Stimulated activated naive CD8-positive, alpha-beta T cell treated with anti-CD3 and anti-CD28 coated beads, Interleukin-15, amount 100 ng/mL, for 72 hours (primary cell): ENCODE measurements at places on chromosomes 7 and 10.

DNA sequence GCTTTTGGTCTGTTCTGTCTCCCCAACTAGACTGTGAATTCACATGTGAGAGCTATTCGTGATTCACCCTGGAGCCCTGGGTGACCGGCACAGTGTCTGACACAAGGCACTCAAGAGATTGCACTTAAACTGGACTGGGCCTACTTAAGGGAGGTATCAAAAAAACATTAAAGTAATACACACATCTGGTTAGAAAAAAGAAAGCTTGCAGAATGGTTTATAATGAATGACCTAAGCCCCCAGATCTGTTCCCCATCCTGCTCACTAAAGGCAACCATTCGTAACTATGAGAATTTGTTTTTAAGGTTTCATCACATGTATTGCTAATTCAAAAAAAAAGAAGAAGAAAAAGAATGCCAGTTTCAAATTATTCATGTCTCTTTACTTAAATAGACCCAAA is 74.5 kb downstream of the DGKI start:
- no peak for DNase-seq

DNA sequence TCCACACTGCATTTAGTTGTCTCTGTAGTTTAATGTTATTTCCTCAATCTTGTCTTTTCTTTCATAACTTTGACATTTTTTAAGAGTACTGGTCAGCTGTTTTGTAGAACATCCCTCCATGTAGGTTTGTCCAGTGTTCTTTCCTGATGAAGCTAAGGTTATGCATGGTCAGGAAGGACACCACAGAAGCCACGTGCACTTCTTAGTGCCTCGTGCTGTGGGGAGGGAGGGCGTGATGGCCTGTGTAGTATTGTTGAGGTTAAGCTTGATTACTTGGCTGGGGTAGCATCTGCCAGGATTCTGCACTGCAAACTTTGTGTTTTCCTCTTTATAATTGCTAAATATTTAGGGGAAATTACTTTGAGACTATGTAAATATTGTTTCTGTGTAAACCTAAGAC is 48.3 kb downstream of the MCMBP start:
- DNase-seq: no peak

GRCh38 chr10:5953676-5954075 is 23.7 kb downstream of the IL15RA start:
- DNase-seq: no peak

DNA sequence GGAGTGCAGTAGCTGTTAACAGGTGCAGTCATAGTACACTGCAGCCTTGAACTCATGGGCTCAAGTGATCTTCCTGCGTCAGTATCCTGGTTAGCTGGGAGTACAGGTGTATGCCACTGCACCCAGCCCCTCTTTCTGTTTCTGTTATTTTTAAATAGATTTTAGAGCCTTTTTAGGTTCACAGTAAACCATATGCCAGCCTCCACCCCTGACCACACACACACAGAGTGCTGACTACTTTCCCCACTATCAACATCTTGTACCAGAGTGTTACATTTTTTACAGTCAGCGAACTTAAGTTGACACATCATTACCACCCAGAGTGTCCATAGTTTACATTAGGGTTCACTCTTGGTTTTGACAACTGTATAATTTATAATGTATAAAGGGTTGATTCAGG is 32.1 kb downstream of the MARCHF5 start:
- DNase-seq: no peak

- no peak for DNase-seq
Measured at GRCh38 chr10:103111918-103112877, 80.9 kb downstream of the NT5C2 start.

DNA sequence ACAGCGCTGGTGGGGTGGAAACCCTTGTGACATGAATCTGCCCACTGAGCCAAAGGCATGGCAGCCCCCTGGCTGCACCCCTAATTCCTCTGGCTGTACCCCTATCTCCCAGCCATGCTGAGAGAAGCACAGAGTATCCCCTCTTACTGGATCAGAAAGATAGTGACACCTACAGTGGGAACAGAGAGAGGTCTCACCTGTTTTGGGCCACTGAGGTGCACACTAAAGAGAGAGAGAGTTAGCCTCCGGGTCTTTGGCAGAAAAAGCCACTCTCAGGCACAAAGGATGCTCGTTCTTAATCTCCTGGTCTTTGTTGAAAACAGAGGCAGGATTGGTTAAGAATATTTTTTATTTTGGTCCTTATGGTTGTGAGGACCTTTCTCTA is 11.3 kb downstream of the TSPAN14 start:
- no peak for DNase-seq

DNA sequence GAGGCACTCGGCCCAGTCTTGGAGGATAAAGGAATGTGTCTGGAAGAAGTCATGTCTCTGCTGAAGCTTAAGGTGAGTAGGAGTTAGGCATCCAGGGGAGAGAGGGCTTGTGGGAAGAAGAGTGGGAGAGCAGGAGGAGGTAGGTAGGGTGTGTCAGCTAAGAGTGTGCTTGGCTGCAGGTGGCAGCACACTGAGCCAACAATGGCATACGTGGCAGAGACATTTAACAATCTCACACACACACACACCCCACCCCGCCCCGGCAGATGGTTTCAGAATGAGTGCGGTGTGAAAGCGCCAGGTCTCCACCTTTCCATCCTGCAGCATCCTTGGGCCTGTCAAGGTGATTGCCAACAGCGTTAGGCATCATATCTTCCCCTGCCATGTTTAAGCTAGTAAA is 11.2 kb upstream of the ARPC1A start:
- peak; percentile 30 for DNase-seq

DNA sequence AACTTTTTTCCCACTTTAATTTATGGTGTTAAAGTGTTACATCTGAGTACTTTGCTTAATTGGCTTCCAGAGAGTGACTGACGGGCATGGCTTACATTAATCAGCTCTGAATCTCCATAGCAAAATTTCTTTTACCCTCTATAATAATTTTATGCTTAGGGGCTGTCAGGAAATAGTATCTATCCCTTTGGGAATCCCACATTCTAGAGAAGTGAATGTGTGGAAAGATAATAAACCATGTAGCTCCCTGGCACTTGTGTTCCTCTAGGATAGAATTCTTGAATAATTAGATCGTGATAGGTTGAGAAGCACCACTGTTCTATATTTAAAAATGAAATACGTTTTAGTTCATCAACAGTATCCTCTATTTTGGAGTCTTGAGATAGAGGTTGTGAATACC is 89.6 kb downstream of the DNAJB9 start:
- DNase-seq: no peak

GRCh38 chr7:107480932-107481331 is 11.1 kb downstream of the GPR22 start:
- DNase-seq: no peak

DNA sequence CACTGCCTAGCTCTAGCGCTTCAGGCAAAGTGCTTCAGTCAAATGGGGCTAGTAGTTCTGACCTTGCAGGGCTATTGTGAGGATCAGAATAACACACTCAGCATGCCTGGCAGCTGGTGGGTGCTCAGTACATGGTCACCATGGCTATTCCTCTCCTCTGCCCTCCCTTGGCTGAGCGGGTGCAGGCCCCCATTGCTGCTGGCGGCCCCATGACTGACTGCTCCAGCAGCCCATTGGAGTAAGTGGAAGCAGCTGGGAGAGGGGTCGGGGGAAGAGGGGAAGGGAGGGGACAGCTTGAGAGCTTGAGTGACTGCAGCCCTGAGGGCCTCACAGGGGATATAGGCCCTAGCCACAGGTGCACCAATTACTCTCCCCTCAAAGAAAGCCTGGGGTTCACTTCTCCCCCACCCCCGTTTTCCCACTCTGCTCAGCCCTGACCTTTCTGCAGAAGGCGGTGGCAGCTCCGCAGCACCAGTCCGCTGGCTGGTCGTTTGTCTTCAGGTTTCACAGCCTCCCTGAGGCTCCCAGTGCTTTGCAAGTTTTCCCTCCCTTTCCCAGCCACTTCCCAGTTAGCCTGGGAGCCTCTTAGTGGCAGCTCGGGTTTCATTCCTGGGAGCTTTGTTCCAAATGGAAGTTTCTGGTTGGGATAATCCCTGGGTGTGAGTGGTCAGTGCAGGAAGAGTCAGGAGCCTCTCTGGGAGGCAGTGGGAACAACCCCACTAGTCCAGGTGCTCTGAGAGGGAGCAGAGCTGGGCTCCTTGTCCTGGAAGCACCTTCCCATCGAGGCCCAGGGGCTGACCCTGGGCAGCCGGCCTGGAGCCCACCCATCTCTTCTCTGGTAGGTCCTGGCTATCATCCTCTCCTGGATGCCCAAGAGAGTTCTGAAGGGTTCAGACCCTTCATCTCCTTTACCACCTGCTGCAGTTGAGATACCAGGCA is 16.3 kb downstream of the FGF8 start:
- no peak for DNase-seq

- DNase-seq: no peak
Measured at GRCh38 chr10:15237351-15237750, 68.9 kb upstream of the NMT2 start.

- no peak for DNase-seq
Measured at GRCh38 chr10:25493122-25493893, 318.5 kb downstream of the GPR158 start.

GRCh38 chr10:31157123-31158010 is 125.7 kb upstream of the ZNF438 start:
- no peak for DNase-seq
